ENCODE measurements at places on chromosomes 1 and 21.

DNA sequence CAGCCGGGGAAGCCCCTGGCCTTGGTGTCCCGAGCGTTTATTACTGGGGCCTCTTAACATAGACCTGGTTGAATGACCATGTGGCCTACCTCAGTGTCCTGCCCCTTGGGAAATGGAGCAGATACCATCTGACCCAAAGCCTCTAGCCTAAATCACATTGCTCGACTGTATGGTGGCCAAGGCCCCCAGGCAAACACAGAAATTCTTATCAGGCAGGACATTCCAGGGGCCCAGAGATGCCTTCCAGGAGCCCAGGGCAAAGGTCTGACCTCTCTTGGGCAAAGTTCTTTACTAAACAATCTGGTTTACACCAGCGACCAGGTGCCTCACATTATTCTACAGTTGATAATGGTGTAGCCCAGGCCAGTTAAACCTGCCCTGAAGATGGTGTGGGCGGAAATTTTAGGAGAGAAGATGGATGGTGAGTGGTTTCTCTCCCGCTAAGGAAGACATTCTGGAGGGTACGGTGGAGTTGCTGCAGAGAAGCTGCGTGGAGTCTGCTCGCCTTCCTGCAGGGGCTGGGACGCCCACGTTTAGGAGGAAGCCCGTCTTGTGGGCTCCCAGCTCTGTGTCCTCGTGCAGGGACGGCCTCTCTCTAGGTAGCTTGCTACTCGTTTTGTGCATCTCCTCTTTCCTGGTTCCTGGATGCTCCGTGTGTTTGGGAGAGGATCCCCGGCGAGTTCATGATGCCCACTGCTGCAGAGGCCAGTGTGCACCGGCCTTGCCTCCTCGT is 21.2 kb downstream of the AJAP1 start:
- DNase-seq, result no peak

DNA sequence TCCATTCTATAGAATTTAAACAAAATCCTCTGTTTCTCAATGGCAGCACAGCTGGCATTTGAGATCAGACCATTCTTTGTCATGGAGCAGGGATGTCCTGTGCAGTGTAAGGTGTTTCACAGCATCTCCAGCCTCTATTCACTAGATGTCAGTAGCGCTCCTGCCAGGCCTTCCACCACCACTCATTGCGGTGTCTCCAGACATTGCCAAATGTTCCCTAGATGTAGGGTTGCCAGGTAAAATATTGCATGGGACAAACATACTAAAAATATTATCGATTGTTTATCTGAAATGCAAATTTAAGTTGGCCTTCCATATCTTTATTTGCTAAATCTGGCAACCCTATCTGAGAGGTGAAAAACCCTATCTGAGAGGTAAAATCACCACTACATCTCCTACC is 11.7 kb downstream of the ITLN2 start:
- no peak for DNase-seq

DNA sequence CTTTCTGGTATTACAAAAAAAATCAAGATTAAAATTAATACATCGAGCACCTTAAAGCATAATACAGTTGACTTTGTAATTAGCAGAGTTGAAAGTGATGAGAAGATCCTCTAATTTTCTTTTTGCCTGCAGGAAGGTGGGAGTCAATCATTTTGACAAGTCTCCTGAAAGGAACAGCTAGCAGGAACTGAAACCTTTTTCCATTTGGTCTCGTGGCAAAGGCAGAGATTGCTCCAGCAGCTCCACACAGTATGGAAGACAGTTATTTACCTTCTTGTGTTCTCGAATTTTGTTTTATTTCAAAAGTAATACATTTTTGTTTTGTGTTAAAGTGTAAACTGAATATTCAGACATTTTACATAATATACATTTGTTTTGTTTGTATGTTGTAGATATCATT is 7.7 kb downstream of the S100PBP start:
- DNase-seq, result no peak

GRCh38 chr1:237154157-237154556 is 112.2 kb downstream of the RYR2 start:
- DNase-seq, result no peak

- no peak for DNase-seq
These were observed 30.1 kb upstream of the LAMC2 start for GRCh38 chr1:183155939-183156338.

DNA sequence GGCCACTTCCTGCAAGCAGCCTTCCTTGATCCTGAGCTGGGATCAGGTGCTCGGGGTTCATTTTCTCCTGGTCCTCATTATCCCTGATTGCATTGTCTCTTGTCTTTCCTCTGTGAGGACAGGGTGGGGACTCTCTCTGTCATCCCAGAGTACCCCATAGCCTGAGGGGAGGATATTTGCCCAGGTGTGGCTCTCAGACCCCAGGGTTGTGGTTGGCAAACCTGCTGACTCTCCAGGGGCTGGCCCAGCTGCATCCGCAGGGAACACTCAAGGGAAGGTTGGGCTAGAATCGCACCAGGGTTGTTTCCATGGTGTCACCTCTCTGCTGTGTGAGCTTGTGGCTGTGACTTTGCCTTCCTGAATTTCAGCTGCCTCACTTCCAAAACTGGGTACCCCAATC is 276.8 kb upstream of the C1orf174 start:
- no peak for DNase-seq

GRCh38 chr1:223345720-223346119 is 18.3 kb downstream of the SUSD4 start:
- DNase-seq, result no peak

DNA sequence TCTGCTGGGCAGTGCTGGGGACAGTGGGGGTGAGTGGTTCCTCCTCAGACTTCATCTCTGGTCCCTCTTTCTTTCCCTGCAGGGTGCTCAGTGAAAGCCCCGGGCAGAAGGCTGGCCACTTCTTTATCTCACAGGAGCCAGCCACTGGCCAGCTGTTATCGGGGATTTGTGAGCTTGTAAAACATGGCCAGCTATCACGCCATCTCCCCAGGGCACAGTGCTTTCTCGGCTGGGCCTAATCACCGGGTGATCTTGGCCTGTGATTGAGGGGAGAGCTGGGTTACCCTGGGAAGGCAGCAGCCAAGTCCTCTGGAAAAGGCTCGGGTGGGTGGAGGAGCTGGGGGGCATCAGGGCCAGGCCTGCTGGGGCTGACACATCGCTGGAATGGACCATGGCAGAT is 83.0 kb downstream of the IGSF21 start:
- DNase-seq, result no peak

GRCh38 chr1:212953321-212953720 is 3.0 kb downstream of the VASH2 start:
- no peak for DNase-seq

DNA sequence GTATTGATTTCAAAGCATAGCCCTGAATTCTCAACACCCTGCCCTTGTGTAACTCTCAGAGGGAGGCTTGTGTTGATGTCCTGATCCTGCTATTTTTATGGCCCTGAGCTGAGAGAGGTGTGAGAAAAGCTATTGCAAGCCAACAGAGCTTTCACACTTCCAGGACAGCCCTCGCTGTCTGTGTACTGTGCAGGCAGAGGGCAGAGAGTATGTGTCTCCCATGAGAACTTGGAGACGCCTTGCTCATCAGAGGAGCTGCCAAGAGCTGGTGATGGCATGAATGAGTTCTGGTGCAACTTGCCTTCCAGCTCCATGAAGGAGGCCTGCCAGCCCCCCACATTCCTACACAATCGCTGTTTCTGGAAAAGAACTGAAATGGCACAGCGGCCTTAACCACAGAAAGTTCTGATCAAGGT is 144.1 kb upstream of the AJAP1 start:
- DNase-seq, result no peak

DNA sequence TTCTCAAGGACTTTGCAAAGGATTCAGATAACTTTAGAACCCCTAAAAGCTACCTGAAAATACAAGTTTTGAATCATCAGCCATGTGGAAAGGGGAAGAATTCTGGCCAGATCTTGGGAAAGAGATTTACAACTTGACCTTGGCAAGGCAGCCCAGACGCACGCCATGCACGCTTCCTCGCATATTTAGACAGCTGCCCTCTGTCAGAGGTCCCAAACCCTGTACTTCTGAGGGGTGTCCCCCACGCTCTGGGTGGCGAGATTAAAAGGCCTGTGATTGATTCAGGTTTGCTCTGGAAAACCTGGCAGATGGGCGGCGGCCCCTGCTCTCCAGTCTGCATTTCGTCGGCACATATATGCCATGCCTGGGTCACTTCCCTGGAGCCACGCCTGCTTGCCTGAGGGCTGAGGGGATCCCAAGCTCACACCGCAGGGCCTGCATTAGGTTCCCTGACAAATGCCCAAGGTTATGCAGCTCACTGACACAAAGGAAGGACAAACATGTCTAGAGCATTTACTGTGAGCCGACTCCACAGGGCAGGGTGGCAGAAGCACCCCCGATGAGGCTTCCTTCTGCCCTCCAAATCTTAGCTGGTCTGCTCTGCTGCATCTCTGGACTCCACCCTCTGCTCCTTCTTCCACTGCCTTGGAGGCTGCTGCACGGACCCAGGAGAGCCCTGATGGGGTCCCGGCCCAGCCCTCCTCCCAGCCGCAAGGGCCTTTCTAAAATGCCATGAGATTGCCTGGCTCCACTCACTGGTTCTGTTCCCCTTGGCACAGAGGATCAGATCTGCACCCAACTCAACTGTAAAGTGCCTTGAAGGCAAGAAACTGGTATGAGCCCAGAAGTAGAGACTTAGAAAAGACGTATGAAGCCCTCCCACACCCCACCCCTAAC is 103.9 kb downstream of the BCAR3 start:
- no peak for DNase-seq

- no peak for DNase-seq
These were observed 17.3 kb downstream of the CHD5 start for GRCh38 chr1:6162773-6163172.

DNA sequence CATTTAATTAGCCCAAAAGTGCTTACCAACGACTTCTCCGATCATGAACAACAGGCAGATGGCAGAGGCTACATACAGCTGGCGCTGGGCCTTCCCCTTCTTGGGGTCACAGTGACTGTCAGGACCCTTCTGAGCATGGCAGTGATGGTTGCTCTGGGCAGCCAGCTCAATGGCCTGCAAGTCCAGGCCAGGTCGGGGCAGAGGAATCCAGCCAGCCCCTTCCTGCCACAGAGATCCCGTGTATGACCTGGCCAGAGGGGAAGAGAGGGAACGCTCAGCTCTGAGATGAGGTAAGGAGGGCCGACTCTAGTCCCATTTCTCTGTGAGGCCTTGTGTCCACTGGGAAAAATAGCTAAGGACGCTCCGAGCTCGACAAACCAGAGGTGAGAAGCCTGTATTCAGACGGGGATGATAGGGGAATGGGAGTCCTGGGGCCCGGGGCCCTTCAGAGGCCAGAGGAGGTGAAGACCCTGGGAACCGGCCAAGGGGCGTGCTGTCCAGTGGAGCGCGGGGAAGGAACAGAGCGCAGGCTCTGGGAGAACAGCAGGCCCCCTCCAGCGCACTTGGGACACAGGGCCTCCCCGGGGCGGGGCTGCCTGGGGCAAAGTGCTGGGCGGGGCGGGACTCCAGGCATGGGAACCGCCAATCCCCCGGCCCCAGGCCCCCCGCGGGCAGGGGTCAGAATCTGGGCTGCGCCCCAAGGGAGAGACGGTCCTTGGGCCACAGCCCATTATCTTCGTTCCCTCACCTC is 772 bp downstream of the SLC30A2 start:
- no peak for DNase-seq

DNA sequence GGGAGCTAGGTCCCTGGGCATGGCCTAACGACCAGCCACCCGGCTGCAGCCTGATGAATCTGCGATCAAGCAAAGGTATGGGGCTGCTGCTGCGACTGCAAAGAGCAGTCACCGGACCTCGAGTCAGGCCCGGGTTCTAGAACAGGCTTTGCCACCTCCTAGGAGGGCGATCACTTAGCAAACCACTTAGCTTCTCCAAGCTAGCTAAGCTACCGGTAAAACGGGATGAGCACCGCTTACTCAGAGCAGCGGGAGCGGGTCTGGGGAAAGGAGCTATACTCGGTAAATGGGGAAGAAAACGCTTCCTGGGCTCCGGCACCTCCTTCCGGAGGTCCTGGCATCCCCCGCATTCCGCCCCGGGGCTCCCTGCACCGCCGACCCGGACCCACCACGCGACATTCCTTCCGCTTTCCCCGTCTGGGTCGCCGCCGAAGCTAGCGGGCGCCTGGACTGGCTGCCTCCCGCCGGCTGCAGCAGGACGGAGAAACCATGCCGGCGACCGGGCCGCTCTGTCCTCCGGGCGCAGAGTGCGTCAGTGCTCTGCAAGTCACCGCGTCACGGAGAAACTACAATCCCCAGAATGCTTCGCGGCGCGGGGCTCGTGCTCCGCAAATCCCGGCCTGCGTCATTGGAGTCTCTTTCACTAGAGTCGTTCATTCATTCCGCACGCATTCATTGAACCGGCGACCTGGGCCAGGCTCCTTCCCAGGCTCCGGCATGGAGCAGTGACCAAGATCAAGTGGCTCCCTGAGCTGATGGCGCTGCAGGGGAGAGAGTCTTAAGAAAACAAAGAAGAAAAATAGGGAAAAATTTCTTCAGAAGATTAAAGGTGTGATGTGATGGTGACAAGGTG is at the start of gene LSM10:
Gene LSM10, minus strand, starts transcription at position 531 of the 853 bp plus-strand sequence. CDS start 3,779 bp downstream, outside the sequence.
- DNase-seq, result peak; percentile 80

GRCh38 chr21:41521489-41522027 is 13.6 kb upstream of the TMPRSS2 start:
- no peak for DNase-seq

- no peak for DNase-seq
These were observed 13.8 kb downstream of the TMCC2 start for GRCh38 chr1:205241366-205242030.

DNA sequence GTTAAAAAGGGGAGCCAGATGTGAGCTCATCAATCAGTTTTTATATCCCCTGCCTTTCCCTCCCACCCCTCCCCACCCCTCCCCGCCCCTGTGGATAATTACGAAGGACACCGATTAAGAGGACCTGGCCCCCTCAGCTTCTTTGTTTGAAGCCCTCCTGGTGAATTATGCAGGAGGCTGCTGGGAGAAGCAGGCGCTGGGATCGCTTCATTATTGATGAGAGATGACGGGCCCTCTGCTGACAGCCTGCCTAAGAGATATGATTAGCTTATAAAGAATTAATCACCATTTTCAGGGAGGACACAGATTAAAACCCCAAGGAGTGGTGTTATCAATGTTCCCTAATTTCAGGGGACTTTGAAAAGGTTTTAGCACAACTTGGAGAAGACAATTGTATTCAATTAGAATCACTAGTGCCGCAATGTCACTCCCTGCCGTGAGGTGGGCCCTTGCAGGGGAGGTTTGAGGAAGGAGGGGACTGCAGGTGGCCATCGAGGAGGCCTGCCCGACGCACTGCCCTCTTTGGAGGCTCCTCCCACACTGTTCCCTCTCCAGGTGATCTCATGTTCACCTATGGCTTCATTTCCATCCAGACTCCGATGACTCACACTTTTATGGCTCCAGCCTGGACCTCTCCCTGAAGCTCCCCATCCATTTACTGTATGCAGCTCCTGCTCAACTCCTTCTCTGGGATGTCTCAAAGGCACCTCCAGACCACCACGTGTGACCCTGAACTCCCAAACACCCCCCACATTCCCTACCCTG is 67.0 kb upstream of the KLHDC7A start:
- DNase-seq, result no peak

GRCh38 chr1:21562896-21563295 is 53.7 kb downstream of the ALPL start:
- DNase-seq, result no peak

DNA sequence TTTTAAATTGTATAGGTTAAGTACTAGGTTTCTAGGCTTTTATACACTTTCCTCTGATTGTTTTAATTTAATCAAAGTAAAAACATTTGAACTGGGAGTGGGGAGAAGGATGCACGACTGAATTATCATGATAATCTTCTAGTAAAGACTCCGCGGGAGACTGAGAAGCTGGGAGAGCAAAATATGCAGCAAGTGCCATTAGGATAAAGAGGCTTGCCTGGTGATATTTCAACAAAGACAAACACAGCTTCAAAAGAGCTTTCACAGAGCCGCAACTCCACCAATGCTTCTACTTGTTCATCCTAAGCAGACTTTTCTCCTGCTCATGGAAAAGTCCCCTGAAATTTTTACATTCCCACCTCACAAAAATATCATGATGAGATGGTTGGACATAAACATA is 239.0 kb upstream of the PTBP2 start:
- no peak for DNase-seq

Measured in T-helper 2 cell (primary cell).